ENCODE measurements at places on chromosomes 6 and 20.

DNA sequence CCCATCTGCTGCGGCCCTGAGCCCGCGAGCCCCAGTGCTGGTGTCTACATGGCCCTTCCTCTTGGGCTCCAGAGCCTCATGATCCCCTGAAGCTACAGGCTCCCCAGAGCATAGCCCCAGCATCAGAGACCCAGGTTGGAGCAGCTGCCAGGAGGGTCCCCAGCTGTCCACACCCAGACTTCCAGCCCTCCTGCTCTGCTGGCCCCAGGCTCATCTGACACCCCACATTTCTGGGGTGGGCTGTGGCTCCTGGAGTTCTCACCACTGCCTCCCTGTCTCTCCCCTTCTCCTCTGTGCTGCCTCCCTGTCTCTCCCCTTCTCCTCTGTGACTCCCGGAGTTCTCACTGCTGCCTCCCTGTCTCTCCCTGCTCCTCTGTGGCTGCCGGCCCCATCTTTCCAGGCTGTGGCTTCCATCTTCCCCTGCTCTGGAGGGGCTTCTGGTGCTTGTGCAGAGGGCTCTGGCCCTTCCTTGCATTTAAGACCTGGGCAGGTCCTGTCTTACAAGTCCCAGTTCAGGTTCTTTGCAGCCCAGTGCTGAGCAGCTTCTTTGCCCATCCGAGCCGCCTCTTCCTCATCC is 108.1 kb downstream of the ERMARD start:
- DNase-seq: no peak

GRCh38 chr6:133286765-133287164 is 45.6 kb downstream of the EYA4 start:
- no peak for DNase-seq

- DNase-seq: no peak
These were observed 155.8 kb downstream of the TRDN start for GRCh38 chr6:123480986-123481385.

DNA sequence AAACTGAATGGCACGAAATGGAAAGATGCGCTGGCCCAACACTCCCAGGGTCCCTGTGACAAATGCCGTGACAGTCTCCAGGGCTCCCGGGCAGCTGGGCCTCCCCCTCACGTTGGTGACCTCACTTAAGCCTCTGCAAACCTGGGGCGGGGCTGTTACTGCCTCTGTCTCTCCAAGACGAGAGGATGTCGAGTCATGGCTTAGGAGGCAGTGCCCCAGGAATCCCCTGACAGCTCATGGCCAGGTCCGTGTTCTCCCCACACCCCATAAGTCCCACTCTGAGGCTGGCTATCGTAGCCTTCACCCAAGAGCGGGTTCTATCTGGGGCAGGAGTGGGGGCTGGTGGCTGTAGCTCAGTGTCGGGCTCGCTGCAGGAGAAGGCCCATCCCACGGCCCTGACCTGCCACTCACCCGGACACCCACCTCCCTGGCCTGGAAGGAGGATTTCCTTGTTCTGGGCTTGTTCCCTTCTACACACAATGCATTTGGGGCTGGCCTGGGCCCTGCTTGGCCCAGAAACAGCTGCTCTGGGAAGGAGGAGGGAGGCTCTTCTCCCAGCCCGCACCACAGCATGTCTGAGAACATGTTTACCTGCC is 5.6 kb upstream of the RPS21 start:
- no peak for DNase-seq

- no peak for DNase-seq
These were observed 7.3 kb downstream of the AIG1 start for GRCh38 chr6:143068001-143068400.

DNA sequence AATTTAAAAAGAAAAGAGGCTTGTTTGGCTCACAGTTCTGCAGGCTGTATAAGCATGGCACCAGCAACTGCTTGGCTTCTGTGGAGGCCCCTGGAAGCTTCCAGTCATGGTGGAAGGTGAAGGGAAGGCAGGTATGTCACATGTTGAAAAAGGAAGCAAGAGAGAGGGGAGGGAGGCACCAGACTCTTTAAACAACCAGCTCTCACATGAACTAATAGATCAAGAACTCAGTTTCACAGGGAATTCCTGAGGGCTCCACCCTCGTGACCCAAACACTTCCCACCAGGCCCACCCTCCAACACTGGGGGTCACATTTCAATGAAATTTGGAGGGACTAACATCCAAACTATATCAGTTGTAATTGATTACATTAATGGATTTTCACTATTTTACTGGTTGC is 127.9 kb upstream of the MLIP start:
- no peak for DNase-seq

DNA sequence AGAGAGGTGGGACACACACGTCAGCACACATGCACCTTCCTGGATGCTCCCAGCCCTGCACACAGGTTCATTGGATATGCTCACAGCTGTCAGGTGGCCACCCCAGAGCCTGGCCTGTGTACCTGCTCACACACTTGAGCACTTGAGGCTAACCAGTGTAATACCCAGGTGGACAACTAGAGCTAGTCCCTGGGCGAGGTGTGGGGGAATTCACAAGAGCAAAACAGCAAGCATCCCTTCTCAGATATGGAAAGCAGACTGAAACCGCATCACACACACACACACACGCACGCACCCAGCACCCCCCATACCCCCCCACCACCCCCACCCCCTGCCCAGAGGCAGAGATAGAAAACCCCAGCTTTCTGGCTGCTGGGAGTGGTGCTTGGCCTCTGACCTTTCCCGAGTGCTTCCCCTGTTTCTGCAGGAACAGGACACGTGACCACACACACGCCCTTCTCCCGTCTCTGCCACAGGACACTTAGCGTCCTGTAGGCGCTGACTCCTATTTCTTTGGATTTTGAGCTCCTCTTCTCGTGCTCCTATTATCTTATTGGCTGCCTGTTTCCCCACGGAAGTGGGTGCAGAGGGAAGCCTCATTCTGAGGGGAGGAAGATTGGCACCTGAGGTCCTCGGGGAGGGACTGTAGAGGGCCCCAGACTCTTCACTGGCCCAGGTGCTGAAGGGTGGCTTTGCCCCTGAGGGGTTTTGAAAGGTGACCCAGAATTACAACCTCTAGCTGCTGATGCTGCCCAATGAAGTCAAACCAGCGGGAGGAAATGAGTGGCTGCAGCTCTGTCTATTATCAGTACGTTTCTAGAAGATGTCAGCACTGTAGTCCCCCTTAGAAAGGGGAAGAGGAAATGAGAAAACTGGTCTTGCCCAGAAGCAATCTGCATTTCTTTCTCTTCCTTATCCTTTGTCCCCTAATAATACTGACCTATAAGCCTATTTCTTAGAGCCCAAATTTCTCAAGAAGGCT is 65.8 kb downstream of the SYTL3 start:
- DNase-seq: no peak

DNA sequence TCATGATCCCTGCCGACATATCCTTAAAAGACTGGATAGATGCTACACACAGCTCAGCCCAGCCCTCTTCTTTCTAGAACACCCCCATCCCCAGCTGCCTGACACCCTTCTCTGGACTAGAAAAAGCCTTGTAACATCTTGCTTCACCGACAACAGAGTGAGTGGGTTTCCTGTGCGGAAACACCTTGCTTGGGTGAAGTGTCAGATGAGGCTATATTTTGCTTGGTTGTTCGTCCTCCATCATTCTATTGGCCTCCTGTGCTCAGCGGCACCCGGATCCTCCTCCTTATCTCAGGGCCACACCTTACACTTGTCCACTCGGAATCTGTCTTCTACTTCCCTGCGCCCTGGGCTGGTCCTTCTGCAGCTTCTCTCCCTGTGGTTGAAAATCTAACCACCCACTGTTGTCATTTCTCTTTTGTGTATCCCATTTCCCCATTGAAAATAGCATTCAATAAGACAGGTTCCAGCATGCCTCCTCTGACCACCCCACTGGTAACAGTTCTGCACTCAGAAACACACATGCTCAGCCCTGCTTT is 101.3 kb upstream of the MLN start:
- DNase-seq: peak; percentile 27

GRCh38 chr6:75234126-75234865 is 9.3 kb downstream of the COX7A2 start:
- no peak for DNase-seq

DNA sequence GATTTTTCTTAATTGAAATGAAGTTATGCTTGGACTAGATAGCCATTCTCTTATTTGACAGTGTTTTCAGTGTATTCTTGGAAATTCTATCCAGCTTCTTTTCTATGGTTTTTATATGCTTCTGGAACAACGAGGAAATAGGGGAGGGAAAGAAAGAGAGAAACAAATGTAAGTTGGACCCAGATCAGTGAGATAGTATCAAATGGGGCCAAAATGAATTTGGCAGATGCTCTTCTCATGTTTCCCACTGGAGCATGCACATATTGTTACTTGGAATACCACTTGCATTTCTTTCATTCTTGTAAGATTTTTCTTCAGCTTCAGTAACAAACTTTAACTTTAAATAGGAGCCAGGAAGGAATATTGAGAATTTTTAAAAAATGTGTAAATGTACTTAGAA is 312.3 kb downstream of the PRL start:
- DNase-seq: no peak

GRCh38 chr20:38113401-38114325 is 51.4 kb downstream of the TGM2 start:
- no peak for DNase-seq

- no peak for DNase-seq
These were observed 226.6 kb downstream of the MYLK4 start for GRCh38 chr6:2524090-2524489.

GRCh38 chr6:40425192-40425919 is 161.8 kb downstream of the LRFN2 start:
- no peak for DNase-seq

GRCh38 chr20:45323731-45324130 is 15.6 kb upstream of the MATN4 start:
- DNase-seq: no peak

DNA sequence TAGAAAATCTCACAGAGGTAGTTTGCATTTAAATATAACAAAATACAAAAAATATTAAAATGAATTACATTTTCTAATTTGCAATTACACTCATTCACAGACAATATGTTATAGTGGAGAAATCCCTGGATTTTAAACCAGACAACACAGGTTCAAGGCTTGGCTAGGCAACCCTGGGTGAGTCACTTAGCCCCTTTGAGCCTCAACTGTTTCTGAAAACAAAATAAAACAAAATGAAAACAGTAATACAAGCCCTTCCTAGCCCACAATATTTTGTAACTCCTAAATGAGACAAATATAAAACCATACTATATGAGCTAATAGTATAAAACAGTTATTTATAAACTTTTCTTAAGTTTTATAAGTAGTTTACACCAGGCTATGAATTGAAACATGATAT is 41.0 kb downstream of the UQCC1 start:
- DNase-seq: no peak

- DNase-seq: no peak
These were observed 31.1 kb upstream of the STX16 start for GRCh38 chr20:58619864-58620431.

DNA sequence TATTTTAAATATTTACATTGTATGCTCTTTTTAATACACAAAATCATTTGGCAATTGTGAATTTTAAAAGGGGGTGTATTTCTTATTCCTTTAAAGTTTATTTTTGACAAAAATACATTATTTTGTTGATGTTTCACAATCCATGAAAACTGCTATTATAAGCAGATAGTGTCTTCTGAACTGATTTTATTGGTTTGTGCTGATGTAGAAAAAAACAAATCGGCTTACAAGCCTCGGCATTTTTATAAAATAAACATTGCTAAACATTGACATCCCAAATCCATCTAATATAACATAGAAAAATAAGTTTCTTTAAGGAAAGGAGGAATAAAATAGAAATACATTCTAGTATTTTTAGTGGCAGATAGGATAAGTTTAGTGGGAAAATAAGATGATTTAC is 634.7 kb downstream of the GRIK2 start:
- no peak for DNase-seq

- DNase-seq: no peak
These were observed 1227.0 kb upstream of the GJE1 start for GRCh38 chr6:140905724-140906123.

- DNase-seq: peak; percentile 64
These were observed 34.3 kb upstream of the ZBP1 start for GRCh38 chr20:57654363-57654997.

DNA sequence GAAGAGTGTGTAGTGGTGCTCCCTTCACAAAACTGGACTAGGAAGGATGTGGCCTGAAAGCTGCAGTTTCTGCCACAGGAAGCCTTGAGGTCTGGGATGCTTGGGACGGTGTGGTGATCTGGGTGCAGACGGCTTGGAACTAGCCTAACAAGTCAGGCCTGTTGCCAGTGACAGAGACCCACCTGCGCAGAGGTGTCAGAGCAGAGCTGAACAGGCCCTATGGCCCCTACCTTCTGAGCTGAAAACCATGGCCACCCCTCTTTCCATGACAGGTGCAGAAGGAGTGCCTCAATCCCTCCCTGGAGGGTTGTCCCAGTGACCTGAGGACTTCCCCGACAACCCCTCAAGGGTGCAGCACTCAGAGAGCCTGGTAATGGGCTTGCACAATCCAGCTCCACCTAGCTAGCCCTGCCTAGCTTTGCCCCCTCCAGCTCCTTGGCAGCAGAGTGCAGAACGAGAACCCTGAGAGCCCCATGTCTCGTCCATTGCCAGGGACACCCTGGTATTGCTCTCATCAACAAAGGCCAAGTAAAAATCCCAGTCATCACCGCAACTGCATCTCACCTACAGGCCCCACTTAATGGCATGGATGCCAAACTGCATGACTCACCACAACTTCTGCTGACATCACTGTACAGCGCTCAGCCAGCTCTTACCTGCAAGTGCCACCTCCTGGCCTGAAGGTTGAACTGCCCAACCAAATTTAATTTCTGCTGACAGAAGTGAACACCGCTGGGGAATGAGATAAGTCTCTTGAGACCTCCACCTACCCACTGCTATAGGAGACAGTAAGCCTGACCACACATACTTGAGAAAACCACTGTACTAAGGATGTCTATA is 563.1 kb downstream of the TFAP2A start:
- no peak for DNase-seq

DNA sequence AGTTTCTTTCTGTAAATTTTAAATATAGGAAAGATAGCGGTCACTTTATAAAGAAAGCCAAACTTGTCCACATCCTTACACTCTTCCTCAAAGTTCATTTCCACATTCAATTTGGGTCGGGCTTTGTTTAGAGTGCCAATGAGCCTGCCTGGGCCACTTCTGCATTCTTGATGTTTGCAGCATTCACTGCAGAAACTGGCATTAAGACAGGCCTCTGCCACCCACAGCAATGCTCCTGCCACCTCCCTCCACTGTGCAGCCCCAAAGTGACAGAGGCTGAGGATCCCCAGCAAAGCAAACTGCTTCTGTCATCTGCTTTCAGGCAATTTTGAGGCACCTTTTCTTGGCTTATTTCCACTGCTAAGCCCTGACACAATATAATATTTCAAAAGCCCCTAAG is 61.2 kb downstream of the TNFAIP3 start:
- peak; percentile 40 for DNase-seq

Data from stimulated activated CD4-positive, alpha-beta T cell treated with anti-CD3 and anti-CD28 coated beads, Interleukin-4, amount 100 ng/mL, for 24 hours (primary cell).